NCI-H345 (cell line): ENCODE measurements at places on chromosomes 1 and 21.
A peak's percentile ranks its signal among the peaks of the same experiment; 100 is the strongest.

DNA sequence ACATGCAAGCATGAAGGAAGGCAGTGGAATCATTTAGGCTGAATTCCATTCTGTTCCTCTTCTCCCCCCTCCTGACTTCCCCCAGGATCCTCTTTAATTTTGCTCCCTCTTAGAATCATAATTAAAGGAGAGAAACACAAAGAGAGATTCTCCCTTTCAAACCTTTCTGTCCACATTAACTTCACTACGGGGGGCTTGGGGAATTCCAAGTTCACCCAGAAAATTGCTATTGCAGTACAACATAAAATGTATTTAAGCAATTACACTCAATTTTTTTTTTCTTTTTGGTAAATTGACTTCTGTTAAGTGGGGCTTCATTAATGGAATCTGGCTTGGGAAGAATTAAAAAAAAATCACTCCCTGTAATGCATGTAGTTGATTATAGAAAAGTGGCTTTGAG is 13.4 kb upstream of the HMGB4 start:
- no peak for DNase-seq

- no peak for DNase-seq
These were observed 11.0 kb upstream of the PGD start for GRCh38 chr1:10387677-10388386.

- DNase-seq = no peak
These were observed 59.2 kb upstream of the KAZN start for GRCh38 chr1:14539309-14539708.

DNA sequence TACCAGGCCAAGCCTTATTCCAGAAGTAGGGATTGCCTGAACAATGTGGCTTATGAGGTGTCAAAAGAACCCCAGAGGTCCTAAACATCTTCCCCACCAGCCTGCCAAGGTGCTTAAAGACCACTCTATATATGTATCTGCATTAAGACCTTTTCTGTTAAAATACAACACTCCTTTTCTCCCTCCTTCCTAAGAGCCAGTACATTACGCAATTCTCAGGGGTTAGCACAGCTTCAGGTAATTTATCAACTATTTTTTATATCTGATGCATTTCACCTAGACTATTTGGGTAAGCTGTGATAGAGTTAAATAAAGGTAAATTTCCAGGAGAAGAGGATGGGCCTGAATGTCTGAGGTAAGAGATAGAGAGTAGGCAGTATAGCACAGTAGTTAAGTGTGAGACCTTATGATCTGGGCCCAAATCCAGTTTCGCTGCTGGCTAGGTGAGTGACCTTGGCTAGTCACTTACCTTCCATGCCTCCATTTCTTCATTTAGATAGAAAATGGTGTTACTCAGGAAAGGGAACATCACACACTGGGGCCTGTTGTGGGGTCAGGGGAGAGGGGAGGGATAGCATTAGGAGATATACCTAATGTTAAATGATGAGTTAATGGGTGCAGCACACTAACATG is 5.1 kb upstream of the CCN1 start:
- DNase-seq = no peak

DNA sequence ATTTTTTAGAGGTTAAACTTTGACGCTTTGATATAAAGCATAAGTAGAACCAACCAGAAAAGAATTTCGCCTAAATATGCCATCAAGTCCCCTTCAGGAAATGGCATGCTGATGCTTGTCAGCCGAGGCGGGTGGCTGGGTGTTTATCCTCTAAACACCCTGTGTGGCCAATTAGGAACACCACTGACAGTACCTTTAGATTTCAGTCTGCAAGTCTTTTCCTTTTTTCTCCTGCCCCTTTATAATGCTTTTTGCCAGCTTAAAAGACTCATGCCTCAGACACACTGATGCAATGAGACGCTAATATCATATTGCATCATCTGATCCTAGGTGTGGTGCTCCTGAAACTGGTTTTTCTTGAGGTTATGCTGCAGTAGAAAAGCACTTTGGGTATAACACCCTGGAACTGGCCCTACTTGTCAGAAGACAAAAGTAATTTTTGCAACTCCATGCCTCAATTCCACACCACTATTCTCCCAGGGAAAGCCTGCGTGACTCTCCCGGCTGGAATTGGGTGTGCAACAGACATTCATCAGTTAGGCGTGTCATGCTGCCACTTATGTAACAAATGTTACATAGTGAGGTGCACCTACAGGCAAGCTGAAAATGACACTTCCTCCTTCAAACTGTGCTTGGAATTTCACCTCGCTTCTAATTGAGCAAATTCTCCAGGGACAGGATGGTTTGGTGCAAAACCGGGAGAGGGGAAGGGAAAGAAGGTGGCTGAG is 2.0 kb upstream of the RCC2 start:
- peak; percentile 28 for DNase-seq

GRCh38 chr1:209249785-209250440 is 333.6 kb upstream of the CAMK1G start:
- DNase-seq = peak; percentile 23

DNA sequence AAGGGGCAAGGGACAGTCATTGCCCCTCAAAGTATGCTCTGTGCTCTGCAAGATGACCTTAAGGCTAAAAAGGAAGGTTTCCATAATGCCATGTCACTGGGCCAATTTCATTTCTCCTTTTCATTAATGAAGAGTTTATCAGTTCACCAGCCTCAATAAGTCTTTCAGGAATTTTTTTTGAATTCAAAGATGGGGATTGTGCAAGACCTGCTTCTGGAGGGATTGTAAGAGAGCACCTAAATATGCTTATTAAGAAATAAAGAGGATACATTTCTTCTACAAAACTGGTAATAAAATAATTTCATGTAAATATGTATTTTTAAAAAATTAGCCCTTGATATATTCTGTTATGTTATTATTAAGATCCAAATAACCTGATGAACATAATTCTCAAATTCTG is 86.8 kb upstream of the RGS4 start:
- no peak for DNase-seq

- DNase-seq = peak; percentile 92
These were observed 36.4 kb upstream of the BCL9 start for GRCh38 chr1:147504801-147505311.

DNA sequence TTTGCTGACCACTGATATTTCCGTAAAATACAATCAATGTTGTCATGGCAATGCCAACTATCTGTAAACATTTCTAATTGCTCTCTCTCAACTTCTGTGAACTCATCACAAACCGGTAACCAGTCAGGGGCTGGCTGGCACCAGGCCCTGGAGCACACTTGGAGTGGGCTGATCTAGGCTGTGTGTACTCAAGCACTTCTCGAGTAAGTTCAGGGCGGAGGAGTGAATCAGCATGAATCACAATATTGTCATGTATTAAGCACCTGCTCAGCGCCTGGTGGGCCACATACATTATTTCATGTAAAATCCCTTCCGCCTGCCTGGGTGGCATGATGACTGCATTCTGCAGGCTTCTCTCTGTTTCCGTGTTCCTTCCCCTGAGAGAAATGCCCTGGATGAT is 212.4 kb downstream of the FOXD2 start:
- peak; percentile 95 for DNase-seq

DNA sequence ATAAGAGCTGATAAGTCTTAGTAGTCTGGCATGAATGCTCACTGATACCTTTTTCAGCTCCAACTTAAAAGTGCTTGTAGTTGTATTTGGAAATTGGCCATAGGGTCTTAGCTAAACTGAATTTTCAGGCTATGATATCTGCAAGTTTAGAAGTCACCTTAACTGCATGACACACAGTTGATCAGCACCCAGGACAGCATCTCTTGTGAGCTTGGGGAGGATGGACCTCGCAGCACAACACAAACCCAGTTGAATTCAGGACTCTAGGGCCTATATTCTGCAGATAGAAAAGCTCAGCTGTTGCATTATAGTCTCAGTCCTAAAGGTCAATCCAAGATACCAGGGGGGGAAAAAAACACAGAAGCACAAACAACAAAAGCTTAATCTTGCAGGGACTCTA is 394.3 kb downstream of the KCNH1 start:
- no peak for DNase-seq

- DNase-seq = no peak
These were observed 188.4 kb downstream of the CLIC6 start for GRCh38 chr21:34857122-34857713.

- DNase-seq = no peak
These were observed 40.9 kb downstream of the SMYD2 start for GRCh38 chr1:214321705-214322453.

- peak; percentile 99 for DNase-seq
These were observed 22.0 kb upstream of the SLC26A9 start for GRCh38 chr1:205965036-205965884.

- no peak for DNase-seq
These were observed 19.1 kb downstream of the CAPN9 start for GRCh38 chr1:230766318-230766717.

- no peak for DNase-seq
These were observed 44.5 kb downstream of the RPL5 start for GRCh38 chr1:92876351-92876750.

- DNase-seq = no peak
These were observed 23.5 kb upstream of the COL6A1 start for GRCh38 chr21:45957981-45958600.
